ENCODE measurements at places on chromosomes 13 and 19. TPM values are rescaled to one million over a fixed set of nuclear protein-coding genes. Genes with fewer than 3 reads are reported as not detected.

TBXA2R gene
- total RNA-seq, result 1.7 TPM

RFPL4AL1 gene
- total RNA-seq, result not detected

GSX1 gene
- total RNA-seq, result not detected

DIRAS1 gene
- total RNA-seq, result 0.29 TPM

PINLYP gene
- total RNA-seq, result 0.98 TPM

IZUMO1 gene
- under 0.01 TPM for total RNA-seq

ZNF208 gene
- 0.19 TPM for total RNA-seq

PTGIR gene
- total RNA-seq, result 0.10 TPM

PODNL1 gene
- under 0.01 TPM for total RNA-seq

CAPS gene
- total RNA-seq, result 2.3 TPM

RGS9BP gene
- total RNA-seq, result 0.33 TPM

PEAK3 gene
- not detected for total RNA-seq

CYP4F8 gene
- not detected for total RNA-seq

ZNF616 gene
- 11.1 TPM for total RNA-seq

ZNF723 gene
- not detected for total RNA-seq

DNAAF3 gene
- total RNA-seq, result 0.33 TPM

UQCRFS1 gene
- total RNA-seq, result 31.3 TPM

TMEM238 gene
- not detected for total RNA-seq

KIR2DL4 gene
- total RNA-seq, result not detected

FCAR gene
- total RNA-seq, result not detected

ATP8A2 gene
- under 0.01 TPM for total RNA-seq

ZNF221 gene
- total RNA-seq, result 5.9 TPM
